ENCODE measurements at places on chromosomes 12 and 14.
A peak's percentile ranks its signal among the peaks of the same experiment; 100 is the strongest.

GRCh38 chr12:593396-594270 lies 69.6 kb downstream of the NINJ2 start:
- DNase-seq: no peak

- DNase-seq: peak; percentile 67
Measured at GRCh38 chr14:74510959-74511409, 17.4 kb downstream of the ISCA2 start.

DNA sequence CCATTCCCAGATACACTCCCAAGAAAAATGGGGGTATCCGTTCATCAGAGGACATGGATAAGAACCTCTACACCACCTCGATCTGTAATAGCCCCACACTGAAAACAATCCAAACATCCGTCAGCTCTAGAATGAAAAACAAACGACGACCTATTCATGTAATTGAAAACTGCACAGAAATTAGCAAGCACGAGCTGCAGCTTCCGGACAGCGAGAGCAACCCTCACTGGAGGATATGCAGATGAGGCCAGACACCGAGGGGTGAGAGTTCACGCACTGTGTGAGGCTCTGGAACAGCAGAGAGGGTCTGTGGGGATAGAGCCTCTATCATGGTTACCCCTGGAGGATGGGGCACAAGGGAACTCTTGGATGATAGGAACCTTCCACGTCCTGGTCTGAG lies 143.9 kb upstream of the NCOR2 start:
- no peak for DNase-seq

GRCh38 chr12:117119592-117120198 lies 20.5 kb upstream of the TESC start:
- DNase-seq: peak; percentile 59

DNA sequence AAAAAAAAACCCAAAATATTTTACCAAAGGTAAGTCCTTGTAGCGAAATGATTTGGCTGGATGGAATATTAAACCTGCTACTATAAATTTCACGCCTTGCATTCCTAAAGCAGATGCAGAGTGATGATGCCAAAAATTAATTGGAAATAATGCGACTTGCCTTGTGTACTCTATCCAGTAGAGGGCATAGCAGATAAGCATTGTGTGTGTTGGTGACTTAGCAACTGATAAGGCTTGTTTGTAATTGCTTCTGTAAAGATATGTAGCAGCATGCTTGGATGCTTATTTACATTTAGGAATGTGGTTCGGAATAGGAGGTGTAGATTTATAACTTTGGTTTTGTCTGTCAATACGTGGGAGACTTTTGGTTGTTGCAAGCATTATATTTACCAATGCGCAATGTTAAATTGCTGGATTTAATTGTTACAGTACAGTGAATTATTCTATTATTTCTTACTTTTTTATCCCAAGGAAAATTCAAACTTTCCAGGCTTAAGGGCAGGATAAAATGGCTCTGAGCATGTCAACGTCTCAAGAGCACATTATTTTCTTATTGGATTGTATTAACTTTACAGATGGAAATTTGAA lies 80.5 kb downstream of the TMEM260 start:
- DNase-seq: peak; percentile 41

DNA sequence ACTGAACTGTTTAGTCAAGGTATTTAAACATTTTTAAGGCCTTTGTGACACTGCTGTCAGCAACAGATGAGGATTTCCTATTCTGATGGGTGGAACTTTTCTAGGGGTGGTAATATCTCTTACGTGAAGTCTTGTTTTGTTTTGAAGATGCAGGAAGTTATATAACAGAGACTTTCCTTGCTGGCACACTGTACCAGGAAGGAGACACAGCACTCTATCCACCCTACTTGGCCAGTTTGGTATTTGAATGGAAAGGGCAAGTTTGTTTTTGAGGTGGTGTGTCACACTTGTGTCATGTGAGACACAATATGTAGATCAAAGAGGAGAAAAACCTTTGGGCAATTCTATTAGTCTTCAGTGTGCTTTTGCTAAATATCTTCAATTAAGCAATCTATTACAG lies 51.6 kb upstream of the SRP54 start:
- DNase-seq: peak; percentile 32

DNA sequence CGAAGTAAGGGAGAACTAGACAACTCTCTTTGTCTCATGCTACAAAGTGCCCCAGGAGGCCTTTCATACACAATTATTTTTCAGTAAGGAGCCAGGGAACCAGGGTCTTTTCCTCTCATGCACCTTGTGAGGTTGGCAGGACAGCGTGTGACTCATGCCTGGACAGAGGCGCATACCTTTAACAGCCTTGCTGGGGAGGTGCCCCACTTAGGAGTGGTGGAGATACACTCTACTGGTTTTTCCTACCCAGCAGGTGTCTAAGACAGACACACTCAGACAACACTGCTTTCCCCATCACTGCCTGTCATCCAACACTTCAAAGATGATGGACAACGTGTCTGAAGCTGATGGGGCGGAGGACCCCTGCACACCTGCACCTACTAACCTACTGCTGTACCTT lies 49.1 kb downstream of the B4GALNT3 start:
- peak; percentile 89 for DNase-seq

GRCh38 chr14:59213368-59214315 lies 25.2 kb downstream of the DAAM1 start:
- no peak for DNase-seq

GRCh38 chr14:32709027-32709426 lies 229.7 kb upstream of the NPAS3 start:
- DNase-seq: peak; percentile 89

DNA sequence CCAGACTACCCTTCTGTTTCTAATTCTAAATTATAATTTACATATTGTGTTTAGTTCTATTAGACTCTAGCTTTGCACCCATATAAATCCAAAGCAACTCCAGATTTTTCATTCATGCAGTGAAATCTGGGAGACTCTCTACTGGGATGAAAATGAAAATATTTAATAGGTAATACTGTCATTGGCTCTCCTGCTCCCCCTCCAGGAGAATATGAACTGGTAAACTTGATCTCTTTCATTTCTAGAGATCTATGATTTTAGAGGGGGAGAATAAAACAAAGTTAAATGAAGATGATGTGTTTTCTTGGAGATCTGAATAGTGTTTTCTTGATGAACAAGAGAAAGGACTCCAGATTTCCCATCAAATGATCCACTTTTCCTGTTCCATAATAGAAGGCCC lies 104.3 kb upstream of the TMCC3 start:
- no peak for DNase-seq

DNA sequence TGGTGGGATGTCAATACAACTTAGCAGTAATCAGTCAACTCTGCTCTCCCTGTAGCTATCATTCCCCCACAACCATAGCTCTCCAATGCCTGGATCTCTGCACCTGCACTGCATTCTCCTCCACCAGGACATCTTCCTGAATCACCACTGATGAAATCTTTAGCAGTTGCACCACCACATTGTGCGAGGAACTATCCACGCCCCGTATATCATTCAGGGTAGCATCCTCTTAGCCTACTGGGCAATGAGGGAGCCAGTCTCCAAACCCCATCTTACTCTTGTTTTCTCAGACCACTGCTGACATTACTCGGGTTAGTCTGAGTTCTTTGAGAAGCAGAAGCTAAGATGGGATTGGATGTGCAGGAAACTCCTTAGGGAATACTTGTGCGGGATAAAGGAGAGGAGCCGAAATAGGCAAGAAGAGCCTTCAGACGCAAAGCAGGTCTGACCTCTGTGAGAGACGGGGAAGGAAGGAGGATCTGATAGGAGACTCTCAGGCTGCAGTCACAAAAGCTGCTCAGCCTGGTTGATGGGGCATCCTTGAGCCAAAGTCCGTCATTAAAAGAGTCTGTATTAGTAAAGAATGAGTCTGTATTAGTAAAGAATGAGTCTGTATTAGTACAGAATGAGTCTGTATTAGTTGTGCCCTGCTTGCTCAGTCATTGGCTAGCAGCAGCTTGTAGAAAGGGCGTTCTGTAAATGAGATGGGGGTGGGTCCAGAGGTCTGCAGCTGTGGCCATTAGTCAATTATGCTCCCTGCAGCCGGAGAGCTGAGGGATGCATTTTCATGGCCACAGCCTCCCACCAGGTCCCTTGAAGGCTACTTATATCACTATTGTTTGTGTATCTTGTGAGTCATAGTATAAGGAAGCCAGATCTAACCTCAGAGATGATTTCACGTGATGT lies 49.6 kb upstream of the RASSF3 start:
- DNase-seq: peak; percentile 68

All from kidney tubule cell (primary cell).